Stimulated activated CD8-positive, alpha-beta memory T cell treated with anti-CD3 and anti-CD28 coated beads, Interleukin-15, amount 100 ng/mL, for 4 hours (primary cell): ENCODE measurements at places on chromosomes 2 and 18.

GRCh38 chr2:107108556-107108955, 222.6 kb upstream of the ST6GAL2 start:
- no peak for DNase-seq

DNA sequence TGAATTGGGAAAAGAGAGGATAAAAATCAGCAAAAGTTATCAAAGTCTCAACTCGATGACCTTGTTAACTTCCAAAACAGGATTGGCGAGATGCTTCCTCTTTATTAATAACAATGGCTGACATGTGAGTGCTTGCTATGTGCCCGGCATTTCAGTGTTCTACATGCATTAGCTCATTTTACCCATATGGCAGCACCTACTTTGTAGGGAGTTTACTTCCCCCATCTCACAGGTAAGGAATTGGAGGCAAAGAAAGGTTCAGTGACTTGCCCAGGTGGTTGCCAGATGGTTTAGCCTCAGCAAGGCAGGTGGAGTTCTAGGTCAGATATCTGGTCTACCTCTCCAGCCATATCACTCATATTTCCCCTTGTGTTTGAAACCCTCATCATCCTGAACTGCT, 12.4 kb downstream of the TFCP2L1 start:
- no peak for DNase-seq

DNA sequence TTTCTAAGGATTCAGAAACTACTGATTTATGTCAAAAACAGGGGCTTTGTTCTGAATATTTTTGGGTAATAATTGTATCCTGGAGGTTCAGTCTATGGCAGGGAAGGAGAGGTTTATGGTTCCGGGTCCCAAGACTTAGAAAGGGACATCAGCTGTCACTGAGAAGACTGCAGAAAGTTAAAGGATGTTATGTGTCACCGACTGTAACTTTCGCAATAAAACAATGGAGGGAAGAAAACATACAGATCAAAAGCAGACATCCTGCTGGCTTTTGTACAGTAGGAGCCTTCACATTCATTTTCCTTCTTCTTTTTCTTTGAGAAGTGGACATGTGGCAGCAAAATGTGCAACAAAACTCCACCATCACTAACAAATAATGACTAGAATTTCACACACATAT, 900.7 kb upstream of the SOX11 start:
- no peak for DNase-seq

- DNase-seq, result no peak
Observed at GRCh38 chr2:166637051-166637450, 143.0 kb upstream of the SCN7A start.

DNA sequence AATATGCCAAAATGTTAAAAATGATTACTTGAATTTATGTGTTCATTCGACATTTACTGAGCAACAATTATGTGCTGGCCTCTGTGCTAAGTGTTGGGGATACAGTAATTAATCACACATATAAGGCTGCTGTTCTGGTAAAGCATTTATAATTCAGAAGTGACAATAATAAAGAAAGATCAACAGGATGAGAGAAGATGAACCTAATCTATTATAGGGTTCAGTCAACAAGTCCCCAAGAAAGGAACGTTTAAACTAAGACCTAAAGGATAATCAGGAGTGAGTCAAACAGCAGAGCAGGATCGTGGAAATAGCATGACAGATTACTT, 60.1 kb upstream of the COX7A2L start:
- no peak for DNase-seq

DNA sequence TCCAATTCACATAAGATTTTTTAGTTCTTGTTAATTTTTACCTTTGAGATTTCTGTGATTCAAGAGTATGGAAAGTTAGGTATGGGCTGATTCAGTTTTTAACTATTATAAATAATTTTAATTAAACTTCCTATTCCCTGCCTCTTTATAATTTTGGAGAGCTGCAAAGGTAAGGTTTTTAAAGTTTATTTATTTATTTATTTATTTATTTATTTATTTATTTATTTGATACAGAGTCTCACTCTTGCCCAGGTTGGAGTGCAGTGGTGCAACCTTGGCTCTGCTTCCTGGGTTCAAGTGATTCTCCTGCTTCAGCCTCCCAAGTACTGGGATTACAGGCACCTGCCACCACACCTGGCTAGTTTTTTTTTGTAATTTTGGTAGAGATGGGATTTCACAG, 215.5 kb upstream of the FIGN start:
- DNase-seq, result no peak

DNA sequence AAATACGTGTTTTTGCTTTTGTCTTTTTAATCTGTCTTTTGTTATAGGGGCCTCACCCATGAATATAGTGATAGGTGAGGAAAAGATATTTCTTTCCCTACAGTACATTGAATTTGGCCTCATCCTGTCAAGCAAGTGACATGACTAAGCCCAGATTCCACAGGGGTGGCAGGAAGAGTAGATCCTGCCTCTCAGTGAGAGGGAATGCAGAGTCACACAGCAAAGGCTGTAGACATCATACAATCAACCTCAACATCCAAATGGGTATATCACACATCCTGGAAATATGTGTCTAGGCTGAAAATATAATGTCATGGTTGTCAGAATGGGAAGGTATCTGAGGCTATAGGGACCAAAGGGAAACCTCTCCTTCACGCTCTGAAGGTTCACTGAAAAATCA, 269.6 kb downstream of the CDH20 start:
- DNase-seq, result no peak

DNA sequence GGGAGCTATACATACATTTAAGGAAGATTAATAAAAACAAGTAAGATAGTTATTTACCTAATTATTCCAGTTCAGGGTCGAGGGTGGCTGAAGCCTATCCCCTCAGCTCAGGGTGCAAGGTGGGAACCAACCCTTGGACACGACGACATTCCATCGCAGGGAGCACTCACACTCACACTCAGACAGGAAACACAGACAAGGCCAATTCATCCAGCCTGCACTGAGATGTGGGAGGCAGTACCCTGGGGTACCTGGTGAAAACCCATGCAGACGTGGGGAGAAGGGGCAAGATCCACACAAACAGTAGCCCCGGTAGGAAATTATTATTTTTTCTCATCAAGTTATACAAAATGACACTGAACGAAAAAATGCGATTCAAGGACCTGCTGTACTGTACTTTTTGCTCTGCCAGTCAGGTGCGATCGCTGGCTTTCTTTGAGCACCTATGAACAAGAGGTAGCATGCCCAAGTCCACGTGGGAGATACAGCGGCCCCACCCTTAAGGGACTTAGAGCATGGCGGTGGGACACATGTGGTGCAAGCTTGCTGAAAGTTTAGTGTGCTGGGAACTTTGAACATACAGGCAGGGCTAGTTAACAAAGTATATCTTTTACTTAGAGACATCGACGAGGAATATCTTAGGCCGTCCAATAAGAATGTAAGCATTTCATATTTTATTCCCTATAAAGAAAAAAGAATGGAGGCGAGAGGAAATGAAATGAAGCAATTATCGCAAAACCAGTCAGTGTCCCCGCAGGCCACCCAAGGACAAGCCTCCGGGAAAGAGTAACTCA, 624 bp downstream of the METTL8 start:
- peak; percentile 31 for DNase-seq

- DNase-seq, result no peak
Observed at GRCh38 chr2:207594264-207594663, 30.9 kb downstream of the METTL21A start.

DNA sequence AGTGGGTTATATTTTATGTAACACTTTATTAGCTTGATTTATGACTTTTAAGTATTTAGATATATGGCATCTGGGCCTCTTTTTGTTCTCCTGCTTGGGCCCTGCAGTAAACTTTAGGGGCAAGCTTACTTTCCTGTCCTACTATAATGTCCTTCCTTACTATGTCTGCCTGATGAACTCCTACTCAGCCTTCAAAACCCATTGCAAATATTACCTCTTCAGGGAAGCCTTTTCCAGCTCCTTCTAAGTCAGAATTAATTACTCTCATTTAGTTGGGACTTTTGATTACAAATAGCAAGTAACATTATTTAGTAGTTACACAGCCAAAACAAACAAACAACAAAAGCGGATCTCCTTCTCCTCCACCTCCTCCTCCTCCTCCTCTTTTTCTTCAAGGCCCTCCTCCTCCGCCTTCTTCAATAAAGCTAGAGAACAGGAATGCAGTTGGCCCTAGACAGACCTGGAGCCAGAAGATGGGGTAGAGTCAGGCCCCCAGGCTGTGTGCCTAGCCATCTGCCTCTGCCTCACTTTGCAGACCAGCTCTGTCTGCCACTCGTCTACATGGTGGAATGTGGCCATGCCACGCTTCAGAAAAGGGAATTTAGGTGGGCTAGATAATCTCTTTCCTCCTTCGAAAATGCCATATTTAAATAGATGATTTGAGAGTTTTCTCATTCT, 301.2 kb downstream of the SP3 start:
- DNase-seq, result no peak

- no peak for DNase-seq
Observed at GRCh38 chr2:31810200-31810917, 200.4 kb downstream of the MEMO1 start.

DNA sequence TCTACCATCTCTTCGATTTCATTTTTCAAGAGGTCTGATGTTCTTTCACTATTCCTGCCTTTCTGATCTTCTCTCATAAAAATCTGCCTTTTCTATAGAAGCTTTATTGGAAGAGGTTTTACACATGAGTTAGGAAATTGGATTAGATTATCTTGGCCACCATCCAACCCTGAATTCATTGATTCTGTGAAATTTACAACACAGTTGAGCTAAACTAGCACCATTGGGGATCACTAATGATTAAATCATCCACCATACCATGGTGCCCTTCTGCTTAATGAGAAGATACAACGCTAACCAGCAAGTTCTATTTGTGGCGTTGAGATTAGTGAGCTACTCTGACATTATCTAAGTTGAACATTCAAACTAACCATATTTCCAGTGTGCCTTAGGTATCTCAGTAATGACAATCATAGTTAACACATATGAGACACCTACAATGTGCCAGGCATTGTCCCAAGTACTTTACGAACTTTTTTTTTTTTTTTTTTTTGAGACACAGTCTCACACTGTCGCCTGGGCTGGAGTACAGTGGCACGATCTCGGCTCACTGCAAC, 17.3 kb upstream of the LBH start:
- DNase-seq, result no peak

- DNase-seq, result no peak
Observed at GRCh38 chr2:1413156-1413710, at the start of gene TPO. Gene TPO, plus strand, starts transcription at chr2:1413463. Its CDS starts 946 bp downstream, at chr2:1414409.

DNA sequence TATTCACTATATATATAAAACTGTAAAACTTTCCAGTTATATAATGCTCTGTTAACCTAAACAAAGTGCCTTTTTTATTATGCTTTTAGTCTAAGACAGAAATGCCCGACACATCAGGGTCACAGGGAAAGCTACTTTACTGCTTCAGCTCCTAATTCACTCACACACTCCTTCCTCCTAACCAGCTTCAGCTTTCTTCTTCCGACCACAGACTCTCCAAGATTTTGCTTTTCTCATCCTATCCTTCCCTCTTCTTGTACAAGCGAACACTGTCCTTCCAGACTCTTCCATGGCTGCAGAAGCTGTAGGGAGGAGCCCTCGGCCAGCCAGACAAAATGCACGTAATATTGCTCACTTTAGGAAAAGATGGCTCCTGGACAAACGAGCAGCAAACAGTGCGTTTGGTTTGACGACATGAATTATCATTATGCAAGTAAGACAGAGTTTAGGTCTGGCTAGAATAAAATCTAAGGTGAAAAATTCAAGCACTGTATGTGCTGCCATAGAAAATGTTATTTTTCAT, 47.5 kb upstream of the HNRNPA3 start:
- no peak for DNase-seq

GRCh38 chr2:73983322-73984202, 1.1 kb upstream of the TET3 start:
- no peak for DNase-seq

- no peak for DNase-seq
Observed at GRCh38 chr18:36365836-36366775, 68.6 kb downstream of the FHOD3 start.

DNA sequence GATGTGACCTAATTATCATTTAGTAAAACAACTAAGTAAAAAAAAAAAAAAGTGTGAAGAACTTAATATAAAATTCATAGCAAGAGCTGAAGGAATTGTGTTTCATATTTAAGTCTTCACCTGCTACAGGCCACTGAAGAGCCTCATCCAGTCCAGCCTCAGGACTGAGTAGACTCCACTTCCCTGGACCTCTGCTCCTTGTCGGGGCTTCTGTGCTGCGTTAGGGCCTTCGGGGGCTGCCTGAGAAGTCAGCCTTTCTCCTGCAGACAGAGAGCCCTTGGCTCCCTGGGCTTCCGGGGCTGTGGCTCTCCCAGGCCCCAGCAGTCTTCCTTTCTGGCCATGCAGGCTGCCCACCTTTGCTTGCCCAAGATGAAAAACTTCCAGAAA, 95.5 kb downstream of the MTCL1 start:
- no peak for DNase-seq

- DNase-seq, result no peak
Observed at GRCh38 chr2:66080127-66080526, 354.8 kb upstream of the MEIS1 start.

- DNase-seq, result no peak
Observed at GRCh38 chr2:3257826-3258225, 119.8 kb downstream of the EIPR1 start.

- DNase-seq, result no peak
Observed at GRCh38 chr2:152426801-152427200, 91.8 kb downstream of the FMNL2 start.

DNA sequence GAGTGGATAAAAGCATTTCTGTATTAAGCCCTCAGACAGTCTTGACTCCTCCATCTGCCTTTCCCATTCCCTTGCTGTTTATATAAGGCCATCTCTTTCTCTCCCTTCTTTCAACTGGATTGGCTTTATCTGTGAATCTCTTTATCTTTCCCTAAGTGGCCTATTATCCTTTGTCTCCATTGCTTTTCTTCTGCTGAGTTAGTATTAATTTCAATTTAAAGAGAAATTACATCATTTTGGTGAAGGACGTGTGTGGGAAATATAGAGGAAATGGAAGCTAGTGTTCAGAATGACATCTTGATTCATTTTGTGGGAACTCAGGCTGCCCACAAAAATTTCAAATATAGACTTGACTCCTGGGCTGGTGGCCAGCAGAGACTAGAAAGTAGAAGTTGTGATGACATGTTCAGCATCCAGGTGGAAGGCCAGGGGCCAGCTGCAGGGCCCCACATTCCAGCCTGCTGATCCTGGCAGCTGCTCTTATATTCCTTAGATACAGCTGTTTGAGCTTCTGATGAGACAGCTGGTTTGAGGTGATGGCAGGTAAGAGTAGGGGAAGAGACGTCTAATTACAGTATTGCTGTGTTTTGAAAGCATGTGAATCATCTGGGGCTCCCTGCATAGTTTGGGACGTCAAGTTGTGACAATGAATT, 52.3 kb downstream of the DIS3L2 start:
- DNase-seq, result no peak

DNA sequence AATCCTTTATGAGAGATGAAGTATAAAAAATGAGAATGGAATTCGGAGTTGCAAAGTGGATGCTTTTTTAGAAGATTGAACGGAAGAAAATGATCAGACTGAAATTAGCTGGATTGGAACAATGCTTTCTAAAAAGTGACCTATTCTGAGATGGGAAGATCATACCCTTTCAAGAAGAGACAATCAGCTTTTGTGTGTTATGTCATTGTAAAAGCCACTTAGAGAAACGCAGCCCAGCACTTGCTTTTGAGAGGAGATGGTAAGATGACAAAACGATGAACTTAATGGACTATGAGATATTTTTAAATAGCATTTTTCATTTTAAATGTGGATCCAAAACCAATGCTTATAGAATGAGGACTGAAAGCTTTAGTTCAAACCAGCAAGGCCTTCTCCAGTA, 871.4 kb upstream of the KLHL29 start:
- no peak for DNase-seq
